Effector CD8-positive, alpha-beta T cell (primary cell): ENCODE measurements at places on chromosomes 5 and 9.

GRCh38 chr9:28105001-28105400 lies 531.7 kb upstream of the C9orf72 start:
- no peak for DNase-seq

GRCh38 chr5:119311688-119312087 lies 44.1 kb upstream of the TNFAIP8 start:
- no peak for DNase-seq

DNA sequence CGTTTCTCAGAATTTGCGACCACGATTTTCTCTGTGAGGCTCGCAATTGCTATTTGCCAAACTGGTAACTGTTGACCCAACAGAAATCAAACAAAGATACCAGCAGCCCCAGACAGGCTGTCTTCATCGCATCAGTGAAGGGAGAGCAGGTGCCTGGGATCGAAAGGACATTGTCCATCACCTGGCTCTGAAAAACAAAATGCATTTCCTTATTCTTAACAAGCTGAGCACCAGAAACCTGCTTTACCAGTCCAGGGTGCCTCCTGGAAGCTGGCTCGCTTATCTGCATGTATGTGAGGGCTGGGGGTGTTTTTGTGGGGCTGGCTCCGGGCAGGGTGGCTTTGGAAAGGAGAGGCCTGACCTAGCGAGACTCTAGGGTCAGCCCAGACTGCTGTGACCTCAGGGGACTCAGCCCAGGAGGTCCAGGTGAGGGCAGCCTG lies 24.7 kb downstream of the WWC1 start:
- no peak for DNase-seq

DNA sequence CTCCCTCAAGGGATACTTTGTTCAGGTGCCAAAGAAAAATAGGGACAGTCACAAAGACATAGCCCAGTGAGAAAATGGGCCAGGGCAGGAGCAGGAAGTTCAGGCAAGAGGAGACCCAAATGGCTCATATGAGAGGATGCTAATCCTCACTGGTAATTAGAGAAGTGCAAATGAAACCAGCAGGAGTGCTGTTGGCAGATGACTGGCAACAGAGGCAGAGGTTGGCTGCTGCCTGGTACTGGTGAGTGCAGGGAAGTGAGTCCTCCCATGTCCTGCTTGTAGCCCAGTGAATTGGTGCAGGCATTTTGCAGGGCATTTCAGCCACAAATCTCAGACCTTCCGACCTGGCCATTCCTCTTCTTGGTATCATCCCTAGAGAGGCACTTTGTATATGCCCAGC lies 23.5 kb downstream of the ODF2 start:
- DNase-seq: no peak

GRCh38 chr5:175328687-175329086 lies 115.3 kb downstream of the DRD1 start:
- DNase-seq: no peak

DNA sequence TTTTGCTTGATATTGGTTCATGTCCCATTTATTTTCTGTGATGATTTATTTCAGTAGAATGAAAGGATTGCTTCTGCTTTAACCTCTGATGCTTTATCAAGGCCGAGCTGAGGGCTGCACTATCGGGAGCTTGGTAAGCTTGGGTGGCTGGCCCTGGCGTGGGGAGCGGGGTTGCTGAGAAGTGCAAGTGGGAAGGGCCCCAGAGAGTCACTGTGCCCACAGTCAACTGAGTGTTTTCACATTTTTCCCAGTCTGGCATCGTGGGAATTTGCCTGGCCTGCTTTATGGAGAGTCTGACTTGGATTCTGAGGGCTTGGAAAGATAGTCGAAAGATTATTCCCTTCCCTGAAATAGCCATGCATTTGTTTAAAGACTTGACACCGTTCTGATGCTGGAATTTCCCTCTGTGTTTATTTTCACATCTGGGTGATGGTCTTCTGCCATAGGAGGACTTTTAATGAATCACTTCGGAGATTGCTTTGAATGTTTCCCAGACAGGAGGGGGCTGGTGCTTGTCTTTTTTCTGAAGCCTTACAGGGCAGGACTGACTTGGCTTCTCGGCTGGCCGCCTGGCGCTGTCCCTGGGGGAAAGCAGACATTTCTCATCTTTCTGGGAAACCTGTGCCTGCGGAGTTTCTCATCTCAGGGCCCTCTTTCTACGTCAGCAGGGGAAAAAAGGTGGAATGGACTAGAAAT lies 139.0 kb downstream of the BOD1 start:
- DNase-seq: no peak

- no peak for DNase-seq
These were observed 1.3 kb downstream of the MAN1B1 start for GRCh38 chr9:137088121-137088520.

- DNase-seq: no peak
These were observed 790.1 kb upstream of the ZNF608 start for GRCh38 chr5:125536582-125536981.

GRCh38 chr5:178668579-178668978 lies 41.7 kb upstream of the CLK4 start:
- no peak for DNase-seq

- DNase-seq: no peak
These were observed 56.7 kb upstream of the PTCH1 start for GRCh38 chr9:95573463-95573862.

DNA sequence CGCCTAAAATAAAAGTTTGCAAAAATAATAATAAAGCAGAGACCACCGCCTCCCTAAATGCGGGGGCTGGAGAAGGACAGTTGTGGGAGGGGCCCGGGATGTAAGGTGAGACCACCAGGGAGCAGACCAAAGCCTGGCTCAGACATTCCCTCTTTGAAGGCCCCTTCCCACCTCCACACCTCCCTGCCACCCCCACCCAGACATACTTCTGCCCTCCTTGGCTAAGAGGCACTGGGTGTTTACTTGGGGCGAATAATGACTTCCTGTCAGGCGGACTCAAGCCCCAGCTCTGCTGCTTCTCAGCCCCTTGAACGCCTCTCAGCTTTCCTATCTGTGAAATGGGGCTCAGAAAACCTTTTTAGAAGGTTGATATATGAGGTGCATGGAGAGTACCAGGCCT lies 58.8 kb upstream of the GGTA1 start:
- DNase-seq: no peak

- no peak for DNase-seq
These were observed 70.1 kb upstream of the CCDC180 start for GRCh38 chr9:97237311-97237786.
